ENCODE measurements at places on chromosomes 3 and 15. TPM values are rescaled to one million over a fixed set of nuclear protein-coding genes. Genes with fewer than 3 reads are reported as not detected.

The CLRN1 gene
- total RNA-seq, result 0.93 TPM

DNA sequence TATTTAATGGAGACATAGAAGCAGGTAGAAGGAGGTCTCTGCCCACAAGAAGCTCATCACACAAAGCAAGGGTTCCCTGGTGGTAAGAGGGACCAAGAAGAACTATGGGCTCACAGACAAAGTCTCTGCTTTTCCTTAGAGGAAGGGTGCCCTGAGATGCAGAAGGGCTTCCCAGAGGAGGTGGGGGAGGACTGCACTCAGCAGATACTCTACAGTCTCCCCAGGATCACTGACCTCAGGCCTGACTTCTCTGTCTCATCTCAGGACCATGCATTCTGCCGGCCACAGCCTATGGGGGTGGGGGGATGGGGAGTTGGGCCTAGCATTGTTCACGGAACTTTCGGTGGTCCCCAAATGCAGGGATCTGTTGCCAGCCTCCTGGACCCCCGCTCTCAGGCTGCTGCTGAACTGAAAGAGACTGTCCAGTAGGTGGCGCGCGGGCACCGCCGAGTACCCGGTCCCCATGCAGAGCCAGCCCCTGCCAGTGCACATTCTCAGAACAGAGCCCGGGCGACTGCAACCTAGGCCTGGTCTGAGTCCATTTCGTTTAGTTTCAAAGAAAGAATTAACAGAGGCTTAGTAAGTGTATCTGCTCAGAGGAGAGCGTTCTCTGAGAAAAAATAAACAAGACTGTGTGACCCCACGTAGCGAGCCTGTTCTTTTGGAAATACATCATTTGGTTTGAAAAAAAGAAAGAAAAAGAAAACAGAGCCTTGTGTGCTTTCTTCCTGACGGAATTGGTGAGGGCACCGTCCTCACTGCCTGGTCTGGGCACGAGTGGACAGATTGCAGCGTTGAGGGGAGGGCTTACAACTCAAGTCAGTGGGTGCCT lies 74.1 kb downstream of the LRTM1 start:
- DNase-seq, result peak; percentile 84

- peak; percentile 53 for DNase-seq
These were observed 9.8 kb downstream of the NBEAL2 start for GRCh38 chr3:46989146-46989810.

GRCh38 chr15:39746176-39746575 lies 36.5 kb downstream of the FSIP1 start:
- DNase-seq, result no peak

The CCDC13 gene
- 0.45 TPM for total RNA-seq

The BSN gene
- total RNA-seq, result 5.4 TPM

Measured in GM23338 (cell line).